Naive thymus-derived CD8-positive, alpha-beta T cell (primary cell): ENCODE measurements at places on chromosomes 4 and X.

DNA sequence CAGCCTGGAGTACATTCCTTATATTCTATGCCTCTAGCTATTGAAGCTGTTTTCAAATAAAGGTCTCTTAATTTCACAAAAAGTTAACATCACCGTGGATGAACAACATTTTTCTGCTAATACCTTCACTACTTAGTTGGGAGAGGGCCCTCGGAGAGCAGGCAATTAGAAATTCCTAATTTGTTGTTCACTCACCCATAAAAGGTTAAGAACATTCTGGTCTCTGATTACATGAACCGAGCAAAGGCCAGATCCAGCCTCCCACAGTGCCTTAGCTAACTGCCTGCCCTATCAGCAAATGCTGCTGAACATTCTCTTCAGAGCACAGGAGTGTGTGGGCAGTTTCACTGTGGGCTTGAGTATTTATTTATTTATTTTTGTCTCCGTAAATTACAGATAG lies 36.0 kb upstream of the TTC29 start:
- DNase-seq, result no peak

- no peak for DNase-seq
Observed at GRCh38 chrX:154800478-154801210, 4.6 kb downstream of the MPP1 start.

DNA sequence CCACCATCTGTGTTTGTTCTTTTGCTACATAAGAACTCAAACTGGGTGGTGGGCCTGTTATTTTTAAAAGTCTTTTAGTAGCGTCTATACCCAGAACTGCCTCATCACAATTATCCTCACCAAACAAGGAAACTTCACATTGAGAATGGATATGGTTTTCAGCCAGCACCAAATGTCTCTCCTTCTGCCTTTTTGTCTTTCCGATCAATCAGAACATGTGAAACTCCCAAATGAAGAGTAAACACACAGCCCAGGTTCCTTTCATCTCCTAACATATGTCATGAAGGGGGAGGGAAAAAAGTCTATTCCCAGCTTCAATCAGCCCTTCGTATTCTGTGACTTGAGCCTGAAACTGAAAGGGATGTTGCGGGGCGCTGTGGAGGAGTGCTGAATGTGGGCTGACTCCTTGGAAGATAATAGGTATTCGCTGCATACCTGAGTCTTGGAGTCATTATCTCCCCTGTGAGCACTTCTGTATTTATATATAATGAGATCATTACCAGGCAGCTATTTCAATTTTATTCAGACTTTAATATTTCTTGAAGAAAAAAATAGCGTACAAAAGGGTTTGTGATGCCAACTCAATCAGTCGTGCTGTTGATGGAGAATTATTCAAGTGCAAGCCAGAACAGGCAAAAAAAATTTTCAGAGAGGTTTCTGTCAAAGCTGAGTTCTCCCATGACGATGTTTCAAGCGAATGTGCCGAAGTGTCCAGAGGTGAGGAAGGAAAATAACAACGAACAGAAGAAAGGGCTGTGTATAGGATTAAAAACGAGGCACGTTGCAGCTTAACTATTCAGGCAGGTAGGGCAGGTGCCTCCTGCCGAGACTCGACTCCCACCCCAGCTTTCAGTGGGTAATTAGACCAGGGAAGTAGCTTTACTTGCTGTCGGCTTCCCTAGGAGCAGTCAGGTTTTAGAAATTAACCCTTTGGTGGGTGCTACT lies 163.9 kb upstream of the NOCT start:
- no peak for DNase-seq

- no peak for DNase-seq
Observed at GRCh38 chrX:112837531-112837930, 3.1 kb downstream of the AMOT start.

GRCh38 chr4:6409381-6409780 lies 63.0 kb downstream of the PPP2R2C start:
- DNase-seq, result no peak

GRCh38 chr4:80058740-80059139 lies 14.3 kb downstream of the ANTXR2 start:
- peak; percentile 88 for DNase-seq

- DNase-seq, result no peak
Observed at GRCh38 chr4:151276787-151277562, at the start of gene PRSS48. Gene PRSS48, plus strand, starts transcription at chr4:151277161. Its CDS starts 12 bp downstream, at chr4:151277173.
